Tibial artery (tissue), 4 donors: ENCODE measurements at places on chromosomes 3 and 15.

- DNase-seq: no peak
Measured at GRCh38 chr3:142746646-142747045, 22.8 kb downstream of the TRPC1 start.

- no peak for DNase-seq
Measured at GRCh38 chr15:57061696-57062095, 143.3 kb downstream of the TCF12 start.

DNA sequence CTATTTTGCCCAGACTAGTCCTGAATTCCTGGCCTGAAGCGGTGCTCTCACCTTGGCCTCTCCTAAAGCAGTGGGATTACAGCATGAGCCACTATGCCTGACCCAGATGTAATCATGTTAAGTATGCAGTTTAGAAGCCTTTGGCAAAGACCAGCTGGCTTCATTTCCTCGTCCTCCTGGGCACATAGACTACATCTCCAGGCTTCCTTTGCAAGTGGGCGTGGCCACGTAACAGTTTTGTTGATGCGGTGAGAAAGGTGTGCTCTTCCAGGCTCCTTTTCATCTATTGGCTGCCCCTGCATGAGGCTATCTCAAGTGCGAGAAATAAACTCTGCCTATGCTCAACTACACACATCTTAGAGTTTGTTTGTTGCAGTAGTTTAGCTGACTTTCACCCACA is 13.0 kb downstream of the SV2B start:
- no peak for DNase-seq

- no peak for DNase-seq
Measured at GRCh38 chr15:74418575-74419338, 15.0 kb downstream of the SEMA7A start.

DNA sequence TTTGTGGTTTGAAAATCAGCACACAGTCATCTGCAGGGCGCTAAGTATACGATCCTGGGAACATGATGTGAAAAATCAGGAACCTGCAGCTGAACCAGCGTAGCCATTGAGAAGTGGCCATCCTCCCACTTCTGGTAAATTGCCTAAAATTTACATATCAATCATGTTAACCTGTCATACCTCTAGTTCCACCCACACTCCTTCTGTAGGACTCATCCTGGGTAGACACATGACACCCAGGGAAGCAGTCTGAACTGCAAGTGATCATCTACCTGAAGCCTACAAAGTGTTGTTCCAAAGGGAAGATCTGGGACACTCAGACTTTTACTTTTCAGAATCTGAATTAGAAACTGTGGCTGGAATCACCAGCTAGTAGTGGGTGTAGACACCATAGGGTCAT is 5.5 kb upstream of the PSMD6 start:
- DNase-seq: no peak

GRCh38 chr15:85430406-85431204 is 50.2 kb downstream of the AKAP13 start:
- no peak for DNase-seq

- no peak for DNase-seq
Measured at GRCh38 chr3:138692152-138692551, 83.6 kb downstream of the FAIM start.

- no peak for DNase-seq
Measured at GRCh38 chr15:81161851-81162250, 27.8 kb downstream of the CFAP161 start.

DNA sequence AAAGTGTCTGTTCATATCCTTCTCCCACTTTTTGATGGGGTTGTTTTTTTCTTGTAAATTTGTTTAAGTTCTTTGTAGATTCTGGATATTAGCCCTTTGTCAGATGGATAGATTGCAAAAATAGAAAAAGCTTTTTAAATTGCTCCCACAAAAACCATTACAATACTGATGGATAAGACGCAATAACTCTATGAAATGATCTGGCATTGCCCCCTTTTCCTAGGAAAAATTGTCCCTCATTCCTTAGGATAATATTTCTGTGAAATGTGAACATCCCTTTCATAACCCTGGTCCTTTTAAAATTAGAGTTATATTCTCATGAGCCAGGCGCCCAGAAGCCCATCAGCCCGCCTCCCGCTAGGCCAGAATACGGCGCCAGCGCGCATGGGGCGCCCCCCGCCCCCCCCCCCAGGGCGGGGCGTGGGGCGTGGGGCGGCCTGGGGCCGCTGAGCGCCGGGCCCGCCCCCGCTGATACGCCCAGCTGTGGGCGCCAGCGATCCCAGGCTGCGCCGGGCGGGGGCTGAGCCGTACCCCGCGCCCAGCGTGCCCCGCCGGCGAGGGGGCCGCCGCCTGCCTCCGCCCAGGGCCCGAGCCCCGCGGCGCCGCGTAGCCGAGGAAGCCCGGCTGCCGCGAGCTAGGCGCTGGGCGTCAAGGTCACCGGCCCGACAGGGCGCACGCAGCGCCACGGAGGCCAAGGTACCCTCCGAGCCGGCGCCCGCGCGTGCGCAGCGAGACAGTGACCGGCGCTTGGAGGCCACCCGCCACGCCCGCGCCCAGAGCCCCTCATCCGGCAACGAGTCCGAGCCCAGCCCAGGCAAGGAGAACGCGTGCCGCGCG is 11.1 kb upstream of the ROPN1B start:
- DNase-seq: no peak

- DNase-seq: no peak
Measured at GRCh38 chr3:85570819-85571218, 612.0 kb downstream of the CADM2 start.

GRCh38 chr3:39226106-39226741 is 33.8 kb upstream of the XIRP1 start:
- DNase-seq: no peak

GRCh38 chr15:90481023-90481422 is 48.7 kb upstream of the CRTC3 start:
- no peak for DNase-seq

DNA sequence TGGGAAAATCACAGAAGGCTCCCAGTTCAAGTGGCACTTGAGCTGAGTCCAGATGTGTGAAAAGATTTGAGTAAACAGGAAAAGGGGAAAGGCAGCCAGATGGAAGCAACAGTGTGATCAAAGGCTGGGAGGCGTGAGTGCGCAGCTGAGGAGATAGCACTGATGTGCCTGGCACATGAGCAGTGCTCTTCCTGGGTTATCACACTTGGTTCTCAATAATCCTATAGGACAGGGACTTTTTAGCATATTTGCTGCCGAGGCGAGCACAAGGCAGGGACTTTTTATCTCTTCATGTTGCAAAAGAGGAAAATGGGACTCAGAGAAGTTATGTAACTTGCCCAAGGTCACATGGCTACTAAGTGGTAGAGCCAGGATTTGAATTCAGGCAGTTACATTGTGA is 39.6 kb downstream of the CORO2B start:
- DNase-seq: no peak

GRCh38 chr15:94877833-94878232 is 646.5 kb downstream of the MCTP2 start:
- no peak for DNase-seq

DNA sequence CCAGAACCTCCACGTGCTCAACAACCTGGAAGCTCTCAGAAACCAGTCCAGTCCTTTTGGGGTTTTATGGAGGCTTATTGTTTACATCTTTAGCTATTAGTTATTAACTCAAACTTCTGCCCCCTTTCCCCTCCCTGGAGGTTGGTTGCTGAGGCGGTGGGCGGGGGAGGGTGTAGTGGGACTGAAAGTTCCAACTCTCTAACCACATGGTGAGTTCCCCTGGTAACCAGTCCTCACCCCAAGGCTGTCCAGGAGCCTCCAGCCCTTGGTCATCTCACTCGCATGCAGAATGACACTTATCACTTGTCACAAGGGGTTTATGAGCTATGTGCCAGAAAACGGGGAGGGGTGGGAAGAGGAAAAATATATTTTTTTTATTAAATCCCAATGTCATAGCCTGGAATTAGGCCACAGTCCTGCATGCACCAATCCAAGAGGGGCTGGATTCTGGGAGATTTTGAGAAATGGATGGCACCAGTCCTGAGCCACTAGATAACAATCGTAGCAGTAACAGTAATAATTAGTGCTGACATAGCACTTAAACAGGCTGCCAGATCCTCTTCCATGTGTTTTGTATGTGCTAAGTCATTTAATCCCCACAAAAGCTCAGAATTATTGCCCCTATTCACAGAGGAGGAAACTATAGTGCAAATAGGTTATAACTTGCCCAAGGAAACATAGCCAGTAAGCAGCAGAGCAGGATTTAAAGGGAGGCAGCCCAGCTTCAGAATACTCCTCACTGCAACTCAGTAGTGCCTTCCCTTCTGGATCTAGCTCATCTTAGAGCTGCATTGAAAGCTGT is 85.7 kb downstream of the CRYGS start:
- no peak for DNase-seq

- no peak for DNase-seq
Measured at GRCh38 chr15:71562251-71562650, 248.1 kb upstream of the NR2E3 start.

DNA sequence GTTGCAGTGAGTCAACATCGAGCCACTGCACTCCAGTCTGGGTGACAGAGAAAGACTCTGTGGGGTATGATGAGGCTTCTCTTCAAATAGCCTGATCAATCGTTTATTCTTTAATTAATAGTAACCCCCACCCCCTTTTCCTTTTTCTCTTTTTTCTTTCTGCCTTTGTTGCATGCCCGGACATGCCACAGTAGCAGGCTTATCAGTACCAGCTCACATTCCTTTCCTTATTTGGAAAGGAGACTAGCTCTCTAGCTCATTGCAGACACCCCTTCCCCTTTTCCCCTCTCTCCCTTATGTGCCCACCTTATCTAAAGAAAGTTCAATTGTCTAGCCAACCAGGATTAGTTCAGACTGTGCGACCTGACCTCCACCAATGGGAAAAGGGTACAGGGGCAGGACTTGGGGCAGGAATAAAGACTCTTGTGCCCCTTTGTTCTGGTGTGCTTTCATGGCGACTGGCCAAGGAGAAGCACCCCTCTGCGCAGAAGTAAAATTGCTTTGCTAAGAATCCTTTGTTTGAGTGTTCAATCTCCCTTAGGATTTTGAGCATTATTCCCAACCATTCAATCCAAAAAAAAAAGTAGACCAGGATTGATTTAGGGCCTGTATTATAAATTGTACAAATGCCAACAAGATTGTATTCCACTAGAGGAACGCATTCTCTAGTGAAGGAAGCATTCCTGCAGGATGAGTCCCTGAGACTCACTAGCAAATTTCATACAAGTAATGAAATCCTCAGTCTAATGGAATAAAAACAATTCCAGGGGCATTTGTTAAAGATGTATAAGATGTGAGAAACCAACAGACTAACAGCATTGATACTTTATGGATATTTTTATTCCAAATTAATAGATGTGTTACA is 95.8 kb upstream of the SNRPN start:
- DNase-seq: no peak

DNA sequence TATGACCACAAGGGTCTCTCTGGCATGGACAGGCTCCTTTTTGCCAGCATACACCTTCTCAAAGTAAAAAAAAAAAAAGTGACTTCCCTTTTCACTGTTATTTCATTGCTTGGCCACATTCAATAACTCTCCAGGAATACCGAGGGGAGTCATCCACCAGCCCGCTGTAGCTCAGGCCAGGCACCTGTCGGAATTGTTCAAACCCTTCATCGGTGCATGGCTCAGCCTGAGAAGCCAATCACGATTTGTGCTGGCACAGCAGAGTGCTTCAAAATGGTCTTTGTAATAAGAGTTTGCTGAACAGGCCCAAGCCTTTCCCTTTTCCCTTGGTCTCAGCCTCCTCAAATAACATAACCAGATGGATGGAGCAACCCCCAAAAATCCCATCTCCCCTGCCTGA is 145.4 kb downstream of the PDZRN3 start:
- DNase-seq: no peak

- DNase-seq: no peak
Measured at GRCh38 chr15:57548835-57549234, 42.9 kb upstream of the MYZAP start.

GRCh38 chr3:95334461-95334860 is 1271.6 kb downstream of the NSUN3 start:
- no peak for DNase-seq

DNA sequence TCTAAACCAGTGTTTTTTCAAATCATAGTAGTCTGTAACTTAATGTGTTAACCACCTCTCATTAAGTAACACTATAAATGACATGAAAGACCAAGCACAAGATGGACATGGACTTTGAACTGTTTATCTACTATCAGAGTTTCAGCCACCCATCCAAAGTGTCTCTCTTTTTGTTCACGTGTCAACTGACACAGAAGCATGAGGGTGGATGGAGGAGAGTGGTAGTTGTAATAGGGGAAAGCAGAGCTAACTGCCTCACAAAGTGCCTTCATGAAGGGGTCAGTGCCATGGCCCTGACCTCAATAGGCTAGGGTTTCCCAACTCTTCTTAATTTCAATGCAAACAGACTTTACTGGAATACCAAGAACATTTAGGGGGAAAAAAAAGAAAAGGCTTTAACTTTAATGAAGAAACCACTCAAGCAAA is 32.1 kb upstream of the TRPM7 start:
- no peak for DNase-seq

DNA sequence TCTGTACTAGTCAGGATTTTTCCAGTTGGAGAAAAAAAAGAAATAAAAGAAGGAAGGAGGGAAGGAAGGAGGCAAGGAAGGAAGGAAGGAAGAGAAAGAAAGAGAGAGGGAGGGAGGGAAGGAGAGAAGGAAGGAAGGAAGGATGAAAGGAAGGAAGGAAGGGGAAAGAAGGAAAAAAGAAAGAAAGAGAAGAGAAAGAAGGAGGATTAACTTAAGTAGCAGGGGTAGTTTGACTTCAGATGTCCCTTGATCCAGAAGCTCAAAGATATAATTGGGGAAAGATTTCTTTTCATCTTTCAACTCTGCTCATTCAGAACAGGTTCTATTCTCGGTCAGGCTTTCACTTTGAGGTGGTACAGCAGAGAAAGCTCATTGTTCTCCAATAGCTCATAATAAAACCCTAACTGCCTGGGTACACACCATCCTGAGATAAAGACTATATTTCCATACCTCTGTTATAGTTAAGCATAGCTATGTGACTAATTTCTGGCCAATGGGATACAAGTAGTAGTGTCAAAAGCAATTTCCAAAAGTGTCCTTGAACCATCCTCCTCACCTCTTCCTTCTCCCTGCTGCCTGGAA is 23.5 kb upstream of the STT3B start:
- no peak for DNase-seq

- DNase-seq: no peak
Measured at GRCh38 chr15:66298803-66299251, 5.5 kb downstream of the DIS3L start.

DNA sequence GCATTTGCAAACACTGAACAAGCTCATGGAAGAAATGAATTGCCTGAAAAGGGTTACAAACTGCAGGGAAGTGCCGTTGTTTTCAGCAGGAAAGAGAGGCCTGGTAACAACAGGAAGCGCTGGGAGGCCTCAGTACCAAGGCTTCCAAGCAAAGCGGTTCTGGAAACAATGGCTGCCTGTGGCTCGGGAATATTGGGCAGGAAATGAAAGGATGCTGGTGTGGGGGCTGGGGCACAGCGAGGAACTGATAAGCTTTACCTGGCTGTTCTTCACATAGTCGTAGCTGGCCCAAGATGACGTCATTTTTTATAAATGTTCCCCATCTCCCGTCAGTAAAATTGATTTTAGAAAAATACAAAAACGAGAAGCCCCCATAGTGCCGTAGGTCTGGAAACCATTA is 55.9 kb downstream of the ARHGAP31 start:
- no peak for DNase-seq

- no peak for DNase-seq
Measured at GRCh38 chr3:34780973-34781372, 858.4 kb upstream of the ARPP21 start.

- DNase-seq: no peak
Measured at GRCh38 chr3:174278094-174278493, 581.0 kb upstream of the NAALADL2 start.
